ENCODE measurements at places on chromosomes 1 and 21.

DNA sequence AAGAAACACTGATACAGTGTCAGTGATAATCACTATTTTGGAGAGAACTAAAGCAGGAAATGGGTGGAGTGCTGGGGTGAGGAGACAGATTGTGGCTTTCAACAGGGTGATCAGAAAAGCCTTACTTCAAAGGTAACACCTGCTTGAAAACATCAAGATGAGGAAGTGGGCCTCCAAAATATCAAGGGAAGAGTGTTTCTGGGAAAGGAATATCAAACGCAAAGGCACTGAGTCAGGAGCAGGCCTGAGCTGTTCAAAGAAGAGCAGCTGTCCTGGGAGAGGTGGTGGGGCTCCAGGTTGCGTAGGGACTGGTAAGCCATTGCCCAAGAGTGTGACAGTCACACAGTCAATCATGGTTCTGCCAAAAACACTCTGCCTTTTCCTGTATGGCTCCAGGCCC is 47.1 kb upstream of the ATP1A1 start:
- no peak for DNase-seq

- no peak for DNase-seq
Measured at GRCh38 chr1:39818482-39818881, 29.8 kb upstream of the BMP8B start.

DNA sequence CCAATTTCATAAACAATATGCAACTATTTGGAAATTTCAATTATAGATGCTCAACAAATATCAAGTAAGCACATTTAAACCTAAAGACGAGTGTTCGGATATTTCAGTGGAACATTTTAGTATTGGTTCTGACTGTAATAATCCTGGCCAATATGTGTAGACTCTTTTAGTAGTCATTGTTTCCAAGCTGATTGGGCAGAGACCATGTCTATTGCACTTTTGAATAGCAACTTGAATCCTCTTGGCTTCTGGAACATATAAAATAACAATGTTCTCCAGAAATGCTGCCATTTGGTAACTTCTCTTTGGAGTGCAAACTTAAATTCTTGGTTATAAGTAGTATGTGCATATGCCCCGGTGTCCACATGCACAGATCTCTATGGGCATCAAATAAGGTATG is 205.5 kb upstream of the C1orf105 start:
- no peak for DNase-seq

DNA sequence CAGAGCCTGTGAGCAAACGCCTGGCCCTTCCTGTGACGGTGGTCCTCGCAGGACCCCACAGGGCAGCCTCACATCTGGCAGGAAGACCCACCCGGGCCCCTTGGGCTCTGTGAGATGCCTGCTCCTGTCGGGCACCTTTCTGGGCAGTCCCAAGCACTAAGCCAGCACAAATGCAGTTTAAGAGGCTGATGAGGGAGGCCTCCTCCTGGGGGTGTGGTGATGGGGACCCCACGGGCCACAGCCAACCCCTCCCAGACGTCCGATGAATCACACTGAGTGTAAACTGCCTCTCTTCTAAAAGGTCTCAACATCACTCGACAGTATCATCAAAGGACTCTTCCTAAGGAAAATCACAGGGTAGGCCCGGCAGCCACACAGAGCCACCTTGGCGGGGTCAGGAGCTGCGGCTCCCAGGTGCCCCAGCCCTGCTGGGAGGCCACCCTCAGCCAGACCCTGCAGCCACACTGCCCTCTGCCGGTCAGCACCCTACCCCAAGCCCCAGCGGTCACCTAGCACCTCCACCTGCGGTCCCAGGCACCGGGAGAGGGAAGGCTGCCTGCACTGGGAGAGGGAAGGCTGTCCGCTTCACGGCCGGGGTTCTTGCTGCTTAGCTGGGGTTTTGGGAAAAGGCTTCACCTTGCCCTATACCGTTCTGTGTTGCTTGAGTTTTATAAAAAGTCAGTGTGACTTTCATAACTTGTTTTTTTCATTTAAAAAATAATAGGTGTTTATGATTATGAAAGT is 3.9 kb upstream of the PRKCZ start:
- no peak for DNase-seq

DNA sequence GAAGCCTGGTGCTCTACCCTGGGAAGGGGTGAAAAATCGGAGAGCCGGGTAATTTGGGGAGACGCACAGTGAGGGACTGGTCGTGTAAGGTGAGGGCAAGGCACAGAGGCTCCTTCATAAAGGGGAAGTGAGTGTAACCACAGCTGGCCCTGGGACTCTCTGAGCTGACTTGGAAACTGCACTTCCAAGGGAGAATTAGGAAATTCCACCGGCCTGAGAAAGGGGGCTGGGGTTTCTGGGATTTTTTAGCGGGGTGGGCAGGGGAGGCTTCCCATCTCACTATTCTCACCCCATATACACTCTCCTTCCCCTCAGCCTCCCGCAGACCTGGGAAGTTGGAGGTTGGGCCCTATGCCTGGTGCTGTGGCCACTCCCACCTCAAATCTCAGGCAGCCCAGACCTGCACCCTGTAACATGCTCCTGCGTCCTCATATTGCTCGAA is 88.3 kb upstream of the IPO9 start:
- no peak for DNase-seq

DNA sequence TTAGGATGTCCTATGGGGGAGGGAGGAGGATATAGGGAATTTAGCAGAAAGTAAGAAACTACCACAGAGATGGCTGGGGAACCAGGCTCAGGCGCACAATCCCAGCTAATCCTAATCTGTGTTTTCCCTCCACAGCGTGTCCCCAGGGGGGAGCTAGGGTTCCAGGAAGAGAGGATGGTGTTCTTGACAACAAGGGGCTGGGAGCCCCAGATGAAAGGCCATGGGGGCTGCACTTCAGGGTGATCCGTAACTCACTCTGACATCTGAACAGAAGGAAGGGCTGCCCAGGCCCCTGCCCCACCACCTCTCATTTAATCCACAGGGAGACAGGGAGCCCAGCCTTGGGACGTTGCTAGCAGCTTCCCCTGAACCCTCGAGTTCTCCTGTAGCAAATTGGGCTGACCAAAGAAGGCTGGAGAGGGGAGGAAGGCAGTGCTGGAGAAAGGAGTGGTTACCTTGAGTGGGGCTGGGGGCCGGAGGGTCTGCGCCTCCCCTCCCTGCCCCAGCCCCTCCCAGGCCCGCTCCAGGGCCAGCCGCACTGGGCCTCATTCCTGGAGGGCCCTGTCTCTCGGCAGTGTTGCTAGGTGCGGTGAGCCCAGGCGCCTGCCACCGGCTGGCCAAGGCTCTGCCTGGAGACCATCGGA is 131.7 kb downstream of the TMEM53 start:
- DNase-seq = no peak

GRCh38 chr1:47948126-47948525 is 49.1 kb downstream of the TRABD2B start:
- DNase-seq = no peak

GRCh38 chr1:118300808-118301207 is 115.8 kb upstream of the SPAG17 start:
- DNase-seq = no peak

GRCh38 chr21:41147096-41147978 is 20.6 kb upstream of the BACE2 start:
- DNase-seq = no peak

GRCh38 chr1:222275729-222276465 is 272.0 kb downstream of the HHIPL2 start:
- no peak for DNase-seq

GRCh38 chr21:36630485-36631206 is 68.3 kb upstream of the SIM2 start:
- no peak for DNase-seq

DNA sequence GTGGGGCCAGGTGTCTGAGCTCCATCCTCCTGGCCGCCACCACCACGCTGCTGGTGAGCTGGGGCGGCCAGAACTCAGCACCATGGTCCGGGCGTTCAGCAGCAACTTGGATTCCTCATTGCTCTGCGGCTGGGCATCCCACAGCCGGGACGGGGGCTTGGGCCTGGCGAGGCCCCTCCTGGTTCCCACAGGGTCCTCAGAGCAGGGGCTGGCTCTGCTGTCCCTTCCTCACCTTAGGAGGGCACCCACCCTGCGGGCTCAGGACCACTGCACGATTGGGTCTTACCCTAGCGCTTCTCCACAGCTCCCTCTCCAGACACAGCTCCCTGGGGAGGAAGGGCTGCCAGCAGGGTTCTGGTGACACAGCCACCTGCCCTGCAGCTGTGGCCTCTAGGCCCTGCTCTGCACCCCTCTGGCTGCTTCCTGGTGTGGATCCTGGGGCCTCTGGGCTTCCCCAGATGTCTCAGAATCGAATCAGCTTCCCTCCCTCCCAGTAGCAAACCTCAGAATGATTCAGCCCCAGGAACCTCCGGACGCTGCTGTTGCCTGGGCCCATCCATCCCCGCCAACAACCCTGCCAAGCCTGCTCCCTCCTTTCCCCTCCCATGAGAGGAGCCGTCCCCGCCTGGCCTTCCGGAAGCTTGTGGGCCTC is 25.0 kb downstream of the CRYAA start:
- peak; percentile 32 for DNase-seq

DNA sequence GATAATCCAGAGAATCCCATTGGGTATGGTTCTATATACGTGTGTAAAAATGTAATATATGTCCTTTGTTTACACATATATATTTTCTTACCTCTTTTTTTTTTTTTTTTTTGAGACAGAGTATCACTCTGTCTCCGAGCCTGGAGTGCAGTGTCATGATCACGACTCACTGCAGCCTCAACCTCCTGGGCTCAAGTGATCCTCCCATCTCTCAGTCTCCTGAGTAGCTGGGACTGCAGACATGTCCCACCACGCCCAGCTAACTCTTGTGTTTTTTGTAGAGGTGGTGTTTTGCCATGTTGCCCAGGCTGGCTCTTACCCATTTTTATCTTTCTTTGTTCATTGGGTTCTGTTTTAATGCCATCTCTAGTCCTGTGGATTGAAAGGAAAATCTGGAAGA is 59.5 kb downstream of the ZBTB17 start:
- no peak for DNase-seq

DNA sequence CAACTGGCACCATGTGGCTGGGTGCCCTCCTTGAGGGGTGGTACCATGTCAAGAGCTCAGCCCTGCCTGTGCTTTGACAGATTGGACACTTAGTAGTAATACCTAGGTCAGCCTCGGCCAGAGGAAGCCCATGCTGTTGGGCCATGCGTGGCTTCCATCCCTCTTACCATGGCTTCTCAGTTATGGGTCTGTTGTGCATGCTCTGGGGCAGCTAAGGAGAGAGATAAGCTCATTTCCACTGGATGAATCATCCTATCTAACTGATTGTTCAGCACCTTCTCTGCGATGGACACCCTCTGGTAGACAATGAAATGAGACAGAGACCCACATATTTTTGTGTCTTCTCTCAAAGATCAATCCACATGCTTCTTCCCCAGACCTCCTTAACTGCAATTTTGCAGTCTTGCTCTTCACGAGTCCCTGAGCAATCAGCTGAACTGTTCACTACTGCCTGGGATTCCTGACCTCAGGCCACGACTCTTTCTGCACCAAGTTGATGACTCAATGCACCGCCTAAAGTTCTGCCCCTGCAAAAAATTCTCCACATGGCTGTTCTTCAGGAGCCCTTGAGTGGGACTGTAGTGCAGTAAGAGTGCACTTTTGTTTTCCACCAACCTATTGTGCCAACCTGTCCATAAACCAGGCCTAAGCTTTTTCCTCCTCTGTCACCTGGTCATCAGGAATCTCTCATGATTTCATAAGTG is 6.9 kb upstream of the TRIM62 start:
- no peak for DNase-seq

- no peak for DNase-seq
Measured at GRCh38 chr1:4652631-4653327, 1.6 kb upstream of the AJAP1 start.

- peak; percentile 97 for DNase-seq
Measured at GRCh38 chr1:87226341-87226760, 102.3 kb upstream of the LMO4 start.

- DNase-seq = no peak
Measured at GRCh38 chr1:41495210-41495948, 10.9 kb upstream of the EDN2 start.

DNA sequence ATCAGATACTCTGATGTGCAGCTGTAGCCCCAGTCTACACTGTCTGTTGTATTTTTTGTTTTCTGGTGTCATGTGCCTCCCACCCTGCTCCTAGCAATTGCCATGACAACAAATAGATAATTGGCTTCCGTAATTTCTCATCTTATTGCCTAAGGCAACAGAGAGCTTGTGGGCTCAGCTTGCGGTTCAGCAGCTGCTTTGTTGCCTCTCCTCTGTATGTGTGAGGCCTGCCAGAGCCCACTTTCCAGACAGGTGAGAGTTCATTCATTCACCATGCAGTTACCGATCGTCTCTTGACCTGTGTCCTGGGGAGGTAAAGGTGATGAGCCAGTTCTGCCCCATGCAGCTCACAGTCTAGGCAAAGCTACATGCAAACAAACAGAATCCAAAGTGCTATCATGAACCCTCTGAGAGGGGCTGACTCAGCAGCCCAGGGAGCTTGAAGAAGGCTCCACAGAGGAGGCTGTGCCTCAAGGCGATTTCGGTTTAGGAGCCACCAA is 11.9 kb downstream of the LGALS8 start:
- DNase-seq = no peak

- no peak for DNase-seq
Measured at GRCh38 chr1:1371746-1372711, 3.0 kb downstream of the AURKAIP1 start.

DNA sequence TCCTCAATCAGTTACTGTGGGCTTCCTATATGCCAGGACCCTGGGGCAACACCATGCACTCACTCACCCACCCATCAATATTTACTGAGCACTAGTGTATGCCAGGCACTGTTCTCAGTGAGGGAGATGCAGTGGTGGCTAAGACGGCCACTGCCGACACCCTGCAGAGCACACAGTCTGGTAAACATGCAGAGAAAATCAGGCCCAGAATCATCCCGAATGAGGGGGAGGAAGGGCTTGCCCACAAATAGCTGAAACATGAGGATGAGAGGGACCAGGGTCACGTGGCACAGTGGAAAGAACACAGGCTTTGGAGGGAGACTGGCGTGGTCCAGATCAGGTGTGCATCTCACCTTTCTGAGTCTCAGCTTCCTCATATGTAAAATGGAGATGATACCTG is 89.2 kb upstream of the IGSF21 start:
- DNase-seq = no peak

- DNase-seq = no peak
Measured at GRCh38 chr1:147641695-147642592, 28.4 kb downstream of the ACP6 start.

GRCh38 chr1:243713470-243714186 is 136.4 kb downstream of the AKT3 start:
- DNase-seq = peak; percentile 43

Measured in AG09309 (cell line).